ENCODE measurements at places on chromosomes 6 and 20.

DNA sequence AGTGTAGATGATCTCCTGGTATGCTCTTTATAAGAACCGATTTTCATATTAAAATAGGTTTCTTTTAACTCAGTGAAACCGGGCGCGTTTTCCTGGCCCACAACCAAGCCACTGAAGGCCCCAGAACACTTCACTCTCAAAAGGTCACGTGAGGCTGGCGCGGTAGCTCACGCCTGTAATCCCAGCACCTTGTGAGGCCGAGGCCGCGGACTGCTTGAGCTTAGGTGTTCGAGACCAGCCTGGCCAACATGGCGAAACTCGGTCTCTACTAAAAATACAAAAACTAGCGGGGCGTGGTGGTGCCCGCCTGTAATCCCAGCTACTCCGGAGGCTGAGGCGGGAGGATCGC, 402 bp upstream of the TAF8 start:
- peak; percentile 70 for DNase-seq

GRCh38 chr6:140183881-140184280, 809.4 kb upstream of the CITED2 start:
- no peak for DNase-seq

DNA sequence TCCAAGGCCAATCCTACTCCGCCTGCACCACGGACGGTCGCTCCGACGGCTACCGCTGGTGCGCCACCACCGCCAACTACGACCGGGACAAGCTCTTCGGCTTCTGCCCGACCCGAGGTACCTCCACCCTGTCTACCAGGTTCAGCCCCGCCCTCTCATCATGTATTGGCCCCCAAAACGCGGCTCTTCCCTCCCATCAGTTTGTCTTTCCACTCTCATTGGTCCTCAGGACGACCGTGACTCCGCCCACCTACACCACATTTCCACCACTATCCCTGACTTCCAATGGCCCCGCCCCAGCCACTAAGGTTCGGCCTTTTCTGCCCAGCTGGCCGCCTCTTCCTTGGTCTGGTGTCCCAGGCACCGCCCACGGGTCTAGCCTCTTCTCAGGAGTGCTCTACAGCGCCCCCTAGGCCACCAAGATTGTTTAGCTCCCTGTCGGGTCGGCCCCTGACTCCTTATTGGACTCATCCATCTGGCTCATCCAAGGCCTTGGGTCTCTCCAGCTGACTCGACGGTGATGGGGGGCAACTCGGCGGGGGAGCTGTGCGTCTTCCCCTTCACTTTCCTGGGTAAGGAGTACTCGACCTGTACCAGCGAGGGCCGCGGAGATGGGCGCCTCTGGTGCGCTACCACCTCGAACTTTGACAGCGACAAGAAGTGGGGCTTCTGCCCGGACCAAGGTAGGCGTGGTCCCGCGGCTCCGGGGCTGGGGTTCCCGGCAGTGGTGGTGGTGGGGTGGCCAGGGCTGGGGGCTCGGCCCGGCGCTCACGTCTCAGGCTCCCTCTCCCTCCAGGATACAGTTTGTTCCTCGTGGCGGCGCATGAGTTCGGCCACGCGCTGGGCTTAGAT, 3.1 kb downstream of the MMP9 start:
- DNase-seq, result peak; percentile 76

GRCh38 chr6:106178900-106179299, 92.8 kb downstream of the PRDM1 start:
- peak; percentile 47 for DNase-seq

- DNase-seq, result no peak
Measured at GRCh38 chr6:30557683-30557981, 537 bp downstream of the PRR3 start.

DNA sequence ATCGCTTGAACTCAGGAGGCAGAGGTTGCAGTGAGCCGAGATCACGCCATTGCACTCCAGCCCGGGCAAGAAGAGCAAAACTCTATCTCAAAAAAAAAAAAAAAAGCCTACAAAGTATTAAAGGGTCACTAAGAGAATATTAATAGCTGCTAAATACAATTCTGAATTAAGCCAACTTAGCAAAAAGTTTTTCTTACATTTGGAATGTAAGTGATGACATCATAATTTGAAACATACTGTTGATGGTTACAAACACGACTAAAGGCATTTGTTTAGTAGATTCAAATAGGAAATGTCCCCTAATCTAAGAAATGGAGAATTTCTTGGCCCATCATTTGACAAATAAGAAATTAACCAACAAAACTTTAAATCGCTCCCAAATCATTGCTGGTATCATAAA, 282.8 kb downstream of the RNGTT start:
- DNase-seq, result no peak

DNA sequence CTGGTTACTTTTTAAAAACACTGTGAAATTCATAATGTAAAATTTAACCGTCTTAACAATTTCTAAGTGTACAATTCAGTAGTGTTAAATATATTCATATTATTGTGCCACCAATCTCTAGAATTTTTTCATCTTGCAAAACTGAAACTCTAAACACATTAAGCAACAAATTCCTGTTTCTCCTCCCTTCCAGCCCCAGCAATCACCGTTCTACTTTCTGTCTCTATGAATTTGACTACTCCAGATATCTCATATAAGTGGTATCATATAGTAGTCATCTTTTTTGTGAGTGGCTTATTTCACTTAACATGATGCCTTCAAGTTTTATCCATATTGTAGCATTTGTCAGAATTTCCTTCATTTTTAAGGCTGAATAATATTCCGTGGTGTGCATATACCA, 44.7 kb downstream of the RSPH3 start:
- DNase-seq, result no peak

DNA sequence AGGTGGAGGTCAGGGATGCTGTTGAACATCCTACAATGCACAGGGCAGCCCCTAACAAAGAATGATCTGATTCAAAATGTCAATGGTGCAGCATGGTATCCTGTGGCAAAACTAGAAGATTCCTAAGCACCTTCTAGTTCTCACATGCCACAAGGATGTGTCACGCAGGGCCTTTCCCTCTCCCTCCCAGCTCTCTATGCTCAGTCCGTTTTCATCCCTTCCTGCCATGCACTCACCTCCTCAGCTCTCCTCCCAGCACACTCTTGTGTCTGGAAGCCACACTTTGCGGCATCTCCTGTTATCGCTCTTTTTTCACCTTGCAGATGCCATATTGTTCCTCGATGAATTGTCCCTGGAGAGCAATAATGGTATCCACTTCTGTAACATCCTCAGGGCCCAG, 263.4 kb downstream of the CDC5L start:
- DNase-seq, result no peak

GRCh38 chr6:73290435-73290834, 27.4 kb upstream of the KHDC1 start:
- no peak for DNase-seq

- DNase-seq, result peak; percentile 75
Measured at GRCh38 chr20:46520976-46521579, 7.7 kb upstream of the ZNF334 start.

DNA sequence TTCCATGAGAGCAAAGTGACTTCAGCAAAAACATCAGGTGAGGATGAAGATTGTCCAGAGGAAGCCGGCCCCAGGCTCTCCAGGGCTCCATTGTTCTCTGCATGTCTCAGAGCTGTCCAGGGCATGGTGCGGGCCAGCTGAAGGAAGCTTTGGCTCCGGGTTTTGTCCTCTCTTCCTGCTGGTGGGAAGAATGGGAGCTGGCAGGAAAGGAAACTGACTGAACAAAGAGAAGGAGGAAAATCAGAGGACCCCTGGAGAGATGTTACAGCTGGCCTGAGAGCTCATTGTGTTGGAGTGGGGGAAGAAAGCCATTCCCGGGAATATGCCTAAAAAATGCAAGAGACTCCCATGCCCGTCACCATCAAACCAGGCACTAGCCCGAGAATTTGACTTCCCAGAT, 27.1 kb downstream of the PRND start:
- no peak for DNase-seq

GRCh38 chr6:145865595-145865994, 51.0 kb upstream of the FBXO30 start:
- DNase-seq, result no peak

DNA sequence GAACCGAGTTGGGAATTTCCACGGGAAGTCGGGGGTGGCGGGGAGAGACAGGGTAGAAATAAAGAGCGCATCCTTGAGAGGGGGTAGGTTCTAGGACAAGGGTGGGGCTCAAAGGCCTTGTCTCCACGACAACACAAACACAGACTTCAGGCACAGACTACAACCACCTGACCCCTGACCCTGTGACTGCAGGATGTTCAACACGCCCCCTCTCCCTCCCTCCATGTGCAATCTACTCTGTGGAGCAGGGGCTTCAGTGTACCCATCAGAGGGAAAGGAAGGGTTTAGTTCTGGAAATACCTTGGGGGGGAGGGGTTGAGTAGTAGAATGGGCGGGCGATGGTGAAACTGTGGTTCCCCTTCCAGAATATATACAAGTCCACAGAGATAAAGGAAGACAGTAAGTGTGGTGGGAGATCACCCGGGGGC, 651 bp upstream of the TAPBP start:
- DNase-seq, result peak; percentile 82

DNA sequence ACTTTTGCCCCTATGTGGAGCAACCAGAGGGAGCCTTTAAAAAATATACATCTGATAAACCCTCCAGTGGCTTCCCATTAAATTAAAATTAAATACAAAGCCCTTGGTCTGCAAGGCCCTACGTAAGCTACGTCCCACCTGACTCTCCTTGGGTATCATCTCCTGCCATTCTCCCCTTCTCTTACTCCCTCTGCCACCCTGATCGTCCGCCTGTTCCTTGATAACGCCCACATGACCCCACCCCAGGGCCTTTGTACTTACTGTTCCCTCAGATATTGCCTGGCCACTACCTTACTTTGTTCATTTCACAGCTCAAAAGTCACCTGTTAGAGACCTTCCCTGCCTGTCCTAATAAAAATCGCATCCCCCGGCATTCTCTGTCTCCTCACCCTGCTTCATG, 5.4 kb upstream of the NFATC2 start:
- DNase-seq, result no peak

- peak; percentile 72 for DNase-seq
Measured at GRCh38 chr20:48772183-48772976, 55.4 kb downstream of the PREX1 start.

- no peak for DNase-seq
Measured at GRCh38 chr20:21395051-21395665, 2.2 kb downstream of the NKX2-4 start.

- DNase-seq, result no peak
Measured at GRCh38 chr6:127510876-127511275, 8.3 kb downstream of the MTCL3 start.

GRCh38 chr6:166076625-166077024, 91.0 kb downstream of the TBXT start:
- no peak for DNase-seq

DNA sequence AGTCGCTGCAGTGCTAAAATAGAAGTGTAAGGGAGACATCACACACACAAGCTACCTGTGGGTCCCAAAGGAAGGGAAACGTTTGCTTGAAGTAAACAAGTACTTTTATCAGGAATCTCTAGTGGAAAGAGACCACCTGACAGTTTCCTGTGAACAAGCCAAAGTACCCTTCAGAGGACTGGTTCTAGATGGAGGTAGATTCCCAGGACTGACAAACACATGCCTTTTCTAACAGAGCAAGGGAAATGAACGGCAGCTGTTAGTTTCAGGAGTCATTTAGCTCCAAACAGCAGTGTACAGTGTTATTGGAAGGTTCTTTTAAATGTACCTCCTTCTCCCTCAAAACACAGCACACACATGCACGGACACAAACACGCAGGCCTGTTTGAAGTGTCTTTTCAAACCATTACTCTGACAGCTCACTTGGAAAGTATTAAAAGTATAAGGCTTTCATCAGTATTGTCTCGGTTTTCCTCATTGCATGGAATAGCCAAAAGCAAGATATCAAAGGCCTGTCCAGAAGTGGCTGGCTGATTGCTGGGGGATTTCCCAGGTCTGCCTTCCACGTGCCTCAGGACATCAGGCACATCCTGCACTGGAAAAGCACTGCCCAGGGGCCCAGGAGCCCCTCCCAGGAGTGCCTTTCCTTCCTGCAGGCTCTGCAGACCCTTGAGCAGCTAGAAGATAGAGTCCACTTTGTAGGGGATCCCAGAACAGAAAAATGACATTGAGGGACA, 393.2 kb upstream of the SOX4 start:
- DNase-seq, result no peak

GRCh38 chr6:83605517-83605916, 93.2 kb downstream of the PRSS35 start:
- no peak for DNase-seq

DNA sequence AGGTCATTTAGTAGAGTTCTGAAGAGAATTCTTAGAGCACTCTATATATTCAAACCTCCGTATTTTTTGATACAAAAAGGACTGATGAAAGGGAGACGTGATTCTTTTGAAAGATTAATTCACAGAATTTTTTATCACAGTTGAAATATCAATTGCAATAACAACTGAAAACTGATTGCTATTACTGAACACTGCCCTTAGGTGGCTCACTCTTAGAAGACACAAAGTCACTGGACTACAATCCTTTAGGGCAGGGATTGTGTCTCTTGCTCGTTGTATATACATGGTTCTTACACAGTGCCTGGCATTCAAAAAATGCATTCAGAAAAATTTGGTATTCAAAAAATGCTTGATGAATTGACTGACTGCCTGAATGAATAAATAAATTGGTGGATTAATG, 17.1 kb upstream of the CALHM6 start:
- DNase-seq, result peak; percentile 81

GRCh38 chr6:132623106-132623845, 799 bp downstream of the TAAR2 start:
- no peak for DNase-seq

- peak; percentile 16 for DNase-seq
Measured at GRCh38 chr6:154504102-154504501, 6.4 kb downstream of the CNKSR3 start.

DNA sequence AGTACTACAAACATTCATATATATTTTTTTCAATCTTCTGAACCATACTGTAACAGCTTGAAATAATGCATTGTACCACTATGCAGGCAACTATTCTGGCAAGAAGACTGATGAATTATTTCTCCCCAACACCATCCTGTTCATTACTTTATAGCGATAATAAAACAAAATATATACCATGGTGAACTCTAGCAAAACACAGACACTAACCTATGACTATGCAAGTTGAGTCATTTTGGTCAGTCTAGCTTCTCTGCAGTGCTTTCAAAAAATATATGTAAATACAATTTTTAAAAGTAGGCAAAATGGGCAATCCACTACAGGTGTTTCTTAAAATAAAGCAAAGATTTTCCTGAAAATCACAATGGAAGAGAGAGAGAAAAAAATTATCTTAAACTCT, 20.3 kb downstream of the PHIP start:
- no peak for DNase-seq

GRCh38 chr6:50815436-50816114, 3.1 kb upstream of the TFAP2B start:
- DNase-seq, result peak; percentile 74

DNA sequence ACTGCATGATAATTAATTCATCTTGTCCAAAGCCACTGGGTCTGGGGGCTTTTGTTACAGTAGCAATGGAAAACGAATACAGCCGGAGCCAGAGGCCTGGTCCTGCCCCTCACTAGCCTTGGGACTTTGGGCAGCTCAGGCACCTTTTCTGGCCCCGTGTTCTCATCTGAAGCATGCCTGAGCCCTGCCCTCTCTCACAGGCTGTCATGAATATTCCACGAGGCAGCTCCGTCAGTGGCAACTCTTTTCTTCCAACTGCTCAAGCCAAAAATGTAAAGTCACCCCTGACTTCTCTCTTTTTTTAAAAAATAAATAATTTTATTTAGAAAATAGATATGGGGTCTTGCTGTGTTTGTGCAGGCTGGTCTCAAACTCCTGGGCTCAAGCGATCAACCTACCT, 5.3 kb downstream of the BNIP5 start:
- no peak for DNase-seq

GRCh38 chr20:57104651-57105204, 161.7 kb downstream of the BMP7 start:
- no peak for DNase-seq

All from OCI-M1 (cell line).